ENCODE measurements at places on chromosomes 2 and 18. TPM values are rescaled to one million over a fixed set of nuclear protein-coding genes. Genes with fewer than 3 reads are reported as not detected.

TMEM163 gene
- total RNA-seq: 0.76 TPM

GPBAR1 gene
- 0.03 TPM for total RNA-seq

FSHR gene
- total RNA-seq: not detected

STPG4 gene
- 0.20 TPM for total RNA-seq

Measured in smooth muscle cell of the pulmonary artery (primary cell).